ENCODE measurements at places on chromosomes 12 and 14.
A peak's percentile ranks its signal among the peaks of the same experiment; 100 is the strongest.

- DNase-seq: no peak
These were observed 190.6 kb downstream of the TMX1 start for GRCh38 chr14:51430633-51431032.

DNA sequence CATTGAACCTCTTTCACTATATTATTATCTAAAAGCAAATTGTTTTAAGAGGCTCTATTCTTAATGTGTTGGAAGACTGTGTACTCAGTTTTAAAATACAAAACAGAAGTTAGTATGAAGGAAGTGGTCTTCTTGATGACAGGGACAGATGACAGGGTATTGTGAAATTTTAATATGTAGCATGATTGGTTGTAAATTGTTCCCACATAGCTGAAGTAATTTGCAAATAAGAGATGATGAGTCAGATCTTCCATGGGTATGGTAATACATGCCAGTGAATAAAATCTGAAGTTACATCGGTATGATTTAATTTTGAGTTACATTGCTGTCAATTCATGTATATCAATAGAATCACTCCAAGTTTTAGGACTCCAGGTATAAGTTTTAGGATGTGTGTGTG lies 454.8 kb downstream of the AEBP2 start:
- peak; percentile 61 for DNase-seq

DNA sequence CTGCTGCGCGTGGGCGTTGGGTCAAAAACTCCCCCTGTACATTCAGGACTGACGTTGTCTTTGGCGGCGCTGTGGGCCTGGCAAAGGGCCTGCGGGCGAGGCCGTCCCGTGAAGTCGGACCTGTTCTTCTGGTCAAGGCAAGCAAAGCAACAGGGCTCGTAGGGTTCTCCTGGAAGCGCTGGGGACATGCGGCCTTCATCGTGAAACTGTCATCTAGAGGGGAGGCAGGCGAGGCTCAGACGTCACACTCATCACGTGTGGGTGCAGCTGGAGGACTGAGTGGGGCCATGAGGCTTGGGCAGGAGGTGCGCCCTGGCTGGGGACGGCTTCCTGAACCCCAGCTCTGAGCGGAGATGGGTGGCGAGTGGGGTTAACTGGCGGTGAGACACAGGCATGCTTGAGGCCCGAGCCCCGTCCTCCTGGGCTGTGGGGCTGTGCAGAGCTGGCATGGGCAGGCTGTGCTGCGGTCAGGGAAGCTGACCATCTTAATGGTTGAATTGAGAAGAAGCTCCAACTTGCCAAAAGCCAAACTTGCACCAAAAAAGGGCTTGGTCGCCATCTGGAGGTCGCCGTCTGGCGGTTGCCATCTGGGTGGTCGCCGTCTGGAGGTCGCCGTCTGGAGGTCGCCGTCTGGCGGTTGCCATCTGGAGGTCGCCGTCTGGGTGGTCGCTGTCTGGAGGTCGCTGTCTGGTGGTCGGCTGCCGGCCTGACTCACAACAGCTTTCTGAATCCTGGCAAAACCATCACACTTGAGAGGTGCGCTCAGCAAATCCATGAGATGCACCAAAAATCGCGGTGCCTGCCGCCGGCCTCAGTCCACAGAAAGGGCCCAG lies 66.2 kb downstream of the NOC4L start:
- no peak for DNase-seq

DNA sequence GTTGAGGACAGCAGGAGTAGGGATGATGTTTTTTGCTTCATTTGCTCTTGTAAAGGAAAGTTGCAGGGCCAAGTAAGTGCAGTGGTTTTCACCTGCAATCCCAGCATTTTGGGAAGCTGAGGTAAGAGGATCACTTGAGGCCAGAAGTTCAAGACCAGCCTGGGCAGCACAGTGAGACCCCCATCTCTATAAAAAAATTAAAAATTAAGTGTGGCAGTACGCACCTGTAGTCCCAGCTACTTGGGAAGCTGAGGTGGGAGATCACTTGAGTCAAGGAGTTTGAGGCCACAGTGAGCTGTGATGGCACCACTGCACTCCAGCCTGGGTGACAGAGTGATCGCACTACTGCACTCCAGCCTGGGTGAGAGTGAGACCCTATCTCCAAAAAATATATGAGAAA lies 10.8 kb downstream of the DPF3 start:
- DNase-seq: no peak

GRCh38 chr12:77833329-77833728 lies 2.6 kb downstream of the NAV3 start:
- DNase-seq: no peak

- no peak for DNase-seq
These were observed 20.5 kb downstream of the IRF2BPL start for GRCh38 chr14:77007975-77008421.

GRCh38 chr14:73457924-73458182 lies 493 bp downstream of the NUMB start:
- DNase-seq: no peak

DNA sequence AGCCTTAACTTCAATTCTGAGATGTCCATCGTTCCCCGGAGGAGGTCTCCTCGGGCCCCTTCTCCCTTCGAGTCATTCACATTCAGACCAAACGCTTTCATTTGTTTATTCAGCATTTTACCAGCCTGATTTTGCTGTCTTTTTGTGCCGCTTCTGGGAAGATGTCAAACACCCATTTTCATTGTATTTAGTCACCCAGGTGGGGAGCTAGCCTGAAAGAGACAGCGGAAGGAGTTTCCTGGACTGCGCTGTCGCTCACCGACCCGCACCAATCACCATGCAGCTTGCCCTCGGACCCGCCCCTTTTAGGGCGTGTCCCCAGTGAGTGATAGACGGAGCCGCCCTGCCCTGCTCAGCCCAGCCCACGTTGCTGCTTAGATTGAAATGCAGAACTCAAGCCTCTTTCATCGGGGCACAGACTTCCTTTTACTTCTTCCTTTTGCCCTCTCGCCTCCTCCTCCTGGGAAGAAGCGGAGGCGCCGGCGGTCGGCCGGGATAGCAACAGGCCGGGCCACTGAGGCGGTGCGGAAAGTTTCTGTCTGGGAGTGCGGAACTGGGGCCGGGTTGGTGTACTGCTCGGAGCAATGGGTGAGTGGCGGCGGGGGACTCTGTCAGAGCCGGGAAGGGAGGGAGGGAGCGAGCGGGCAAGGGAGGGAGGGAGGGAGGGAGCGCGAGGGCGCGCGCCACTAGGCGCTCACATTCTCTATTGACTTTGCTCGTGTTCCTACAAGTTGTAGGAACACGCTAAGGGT lies at the start of gene PAX9:
Gene PAX9, plus strand, starts transcription at position 355 of the 752 bp plus-strand sequence. Its CDS starts 230 bp downstream, at position 585.
- DNase-seq: peak; percentile 42
